Right lobe of liver (tissue), 6 donors: ENCODE measurements at places on chromosomes 7 and 10. TPM values are rescaled to one million over a fixed set of nuclear protein-coding genes. Genes with fewer than 3 reads are reported as not detected.
A peak's percentile ranks its signal among the peaks of the same experiment; 100 is the strongest.

The FXYD4 gene
- total RNA-seq = not detected

The DLX5 gene
- total RNA-seq = not detected

The MOGAT3 gene
- 18.6 TPM for total RNA-seq

- DNase-seq = no peak
Observed at GRCh38 chr10:69572159-69573055, 815 bp downstream of the NEUROG3 start.

GRCh38 chr7:5425507-5426225, 2.0 kb upstream of the TNRC18 start:
- peak; percentile 80 for DNase-seq

GRCh38 chr7:157782041-157782440, 445.2 kb downstream of the DNAJB6 start:
- DNase-seq = no peak

DNA sequence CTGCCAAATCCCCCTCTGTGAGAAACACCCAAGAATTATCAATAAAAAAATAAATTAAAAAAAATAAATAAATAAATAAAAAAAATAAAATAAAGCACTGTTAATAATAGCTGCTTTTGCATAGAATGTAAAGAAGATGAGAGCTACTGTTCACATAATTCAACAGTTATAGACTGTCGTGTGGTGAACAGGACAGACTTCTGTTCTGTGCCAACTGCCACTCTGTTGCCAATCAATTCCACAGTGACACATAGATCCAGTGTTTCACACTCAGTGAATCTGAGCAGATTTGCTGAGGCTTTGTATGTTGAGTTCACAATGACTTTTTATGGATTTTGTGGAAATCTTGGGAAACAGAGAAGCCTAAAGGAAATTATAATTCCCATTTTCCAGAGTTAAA, 14.9 kb downstream of the ARHGAP19 start:
- DNase-seq = no peak
